ENCODE measurements at places on chromosomes 1 and 21.

GRCh38 chr1:15207829-15208429 is 39.1 kb upstream of the FHAD1 start:
- H3K36me3 ChIP-seq: no peaks in the 10 kb centered on the region
- H3K4me3 ChIP-seq: no peak overlapping the region

DNA sequence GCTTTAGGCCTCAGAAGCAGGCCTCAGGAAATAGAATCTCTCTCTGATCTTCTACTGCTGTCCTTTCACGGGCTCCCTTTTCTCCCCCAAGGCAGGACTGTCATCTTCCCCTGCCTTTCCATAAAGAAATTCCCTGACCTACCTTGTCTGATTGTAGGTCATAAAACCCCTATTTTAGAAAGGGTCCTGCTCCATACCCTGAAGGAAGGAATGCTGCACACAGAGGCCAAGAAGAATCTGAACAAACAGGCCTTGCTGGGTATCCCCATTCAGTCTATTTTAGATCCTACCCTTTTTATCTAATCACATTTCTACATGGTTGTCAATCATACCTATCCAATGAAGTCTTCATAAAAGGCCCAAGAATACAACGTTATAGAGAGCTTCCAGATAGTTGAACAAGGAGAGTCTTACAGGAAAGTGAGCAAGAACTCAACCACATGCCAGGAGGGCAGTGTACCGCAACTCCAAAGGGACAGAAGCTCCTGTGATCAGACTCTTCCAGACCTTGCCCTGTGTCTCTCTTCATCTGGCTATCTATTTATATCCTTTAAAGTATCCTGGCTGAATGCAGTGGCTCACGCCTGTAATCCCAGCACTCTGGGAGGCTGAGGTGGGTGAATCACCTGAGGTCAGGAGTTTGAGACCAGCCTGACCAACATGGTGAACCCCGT is 93.1 kb downstream of the SLC16A1 start:
- no peak overlapping the region for H3K4me3 ChIP-seq
- no peaks in the 10 kb centered on the region for H3K36me3 ChIP-seq
- H3K27me3 ChIP-seq: no peaks in the 10 kb centered on the region
- DNase-seq: no peak
- no peak overlapping the region for H3K27ac ChIP-seq

- H3K27ac ChIP-seq: no peak overlapping the region
- no peak overlapping the region for H3K4me3 ChIP-seq
- DNase-seq: no peak
- no peaks in the 10 kb centered on the region for H3K4me1 ChIP-seq
Observed at GRCh38 chr1:47483651-47484050, 45.8 kb downstream of the FOXD2 start.

DNA sequence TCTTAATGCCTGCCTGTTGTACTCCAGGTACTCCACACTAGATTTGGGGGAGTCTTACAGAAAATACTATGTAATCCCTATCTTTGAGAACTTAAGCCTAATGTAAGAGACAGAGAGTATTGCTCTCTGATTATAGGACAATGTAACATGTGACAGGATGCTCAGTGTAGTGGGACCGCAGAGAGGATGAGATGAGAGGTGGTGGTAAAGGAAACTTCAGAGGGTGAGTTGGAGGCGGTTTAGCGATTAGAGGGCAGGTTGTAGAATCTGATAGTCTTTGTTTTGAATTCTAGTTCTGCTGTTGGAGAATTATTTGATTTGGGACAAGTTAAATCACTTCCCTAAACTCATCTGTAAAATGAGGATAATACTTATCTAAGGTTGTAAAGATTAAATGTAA is 5.4 kb downstream of the SOAT1 start:
- peaks cover 5% of the 10 kb centered on the region for H3K36me3 ChIP-seq
- no peak overlapping the region for H3K27ac ChIP-seq
- H3K4me3 ChIP-seq: no peak overlapping the region

DNA sequence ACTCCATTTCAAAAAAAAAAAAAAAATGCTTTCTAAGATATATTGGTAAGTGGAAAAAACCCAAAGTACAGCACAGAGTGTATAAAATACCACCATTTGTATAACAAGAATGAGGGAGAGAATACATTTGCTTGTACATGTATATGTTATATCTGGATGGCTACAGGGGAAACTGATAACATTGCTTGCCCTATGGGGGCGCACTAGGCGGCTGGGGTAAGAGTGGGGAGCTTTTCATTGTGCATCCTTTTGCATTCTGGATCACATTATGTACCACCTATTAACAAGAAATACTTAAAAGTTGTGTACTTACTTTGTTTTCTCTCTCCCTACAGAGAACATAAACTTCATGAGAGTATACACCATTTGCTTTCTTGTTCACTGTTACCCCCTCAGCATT is 28.6 kb upstream of the OPRD1 start:
- H3K27me3 ChIP-seq: no peaks in the 10 kb centered on the region
- H3K27ac ChIP-seq: no peak overlapping the region
- H3K4me1 ChIP-seq: peaks cover 3% of the 10 kb centered on the region
- DNase-seq: no peak
